CD4-positive, alpha-beta T cell treated with Interleukin-4 for 4 hours (primary cell): ENCODE measurements at places on chromosomes 6 and 20.

DNA sequence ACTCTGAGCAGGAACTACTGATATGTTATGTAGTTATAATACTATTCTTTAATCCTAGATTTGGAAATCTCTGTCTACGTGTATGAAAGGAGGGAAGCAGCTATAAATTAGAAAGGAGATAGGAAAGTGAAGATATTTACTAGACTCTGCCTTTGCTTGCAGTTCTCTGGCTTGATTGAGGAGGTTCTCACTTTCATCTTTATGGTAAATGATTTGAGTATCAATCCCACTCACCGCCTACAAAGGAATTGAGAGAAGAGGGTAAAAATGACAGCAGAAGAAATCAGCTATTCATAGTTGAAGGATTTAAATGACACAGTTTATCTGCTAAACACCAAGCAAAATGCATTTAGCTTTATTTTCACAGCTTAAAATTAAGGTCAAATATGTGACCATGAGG, 67.3 kb downstream of the FAM229B start:
- no peak for DNase-seq

DNA sequence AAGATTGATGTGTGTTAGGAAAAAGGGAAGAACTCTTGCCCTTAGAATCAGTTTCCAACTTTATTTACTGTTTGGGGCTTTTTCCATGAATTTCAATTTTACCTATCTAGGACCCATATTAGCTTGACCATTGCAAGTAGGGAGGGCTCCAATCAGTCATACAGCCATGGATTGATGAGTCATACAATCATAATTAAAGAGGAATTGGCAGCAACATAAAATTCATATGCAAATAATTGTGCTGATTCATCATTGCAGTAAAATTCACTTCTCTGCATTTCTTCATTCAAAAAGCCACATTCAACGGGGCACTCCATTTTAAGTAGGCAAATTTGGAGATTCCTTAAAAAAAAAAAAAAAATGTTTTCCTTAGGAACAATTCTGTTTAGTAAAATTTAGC, 1016.4 kb downstream of the KIF16B start:
- no peak for DNase-seq

GRCh38 chr20:59242714-59243626, 57.4 kb upstream of the EDN3 start:
- peak; percentile 53 for DNase-seq

DNA sequence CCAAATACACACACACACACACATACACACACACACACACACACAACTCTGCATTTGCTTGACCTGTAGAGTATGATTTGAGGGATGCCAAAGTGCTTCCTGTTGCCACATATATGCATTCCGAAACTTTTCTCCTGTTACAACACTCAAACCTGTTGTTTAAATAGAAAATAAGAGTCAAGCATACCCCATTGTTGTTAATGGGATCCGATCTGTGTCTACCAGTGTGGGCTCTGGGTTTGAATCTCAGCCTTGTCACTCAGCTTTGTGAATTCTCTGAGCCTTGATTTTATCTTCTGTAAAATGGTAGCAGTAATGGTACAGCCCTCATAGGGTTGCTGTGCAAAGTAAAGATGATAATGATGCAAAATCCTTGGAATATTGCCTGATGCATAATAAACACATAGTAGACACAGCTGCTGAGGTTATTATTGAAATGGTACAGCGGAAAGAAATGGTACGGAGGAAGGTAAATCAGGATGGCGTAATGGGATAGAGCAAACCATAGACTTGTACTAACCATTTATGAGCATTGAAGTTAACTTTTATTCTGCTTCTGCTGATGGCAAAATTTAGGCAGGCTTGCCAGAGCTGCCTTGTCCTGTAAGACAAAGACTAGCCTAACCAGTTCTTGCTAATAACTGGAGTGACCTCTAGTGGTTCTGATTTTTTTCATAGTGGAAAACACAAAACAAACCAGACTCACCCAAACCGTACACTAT, 113.5 kb upstream of the PHACTR1 start:
- no peak for DNase-seq

DNA sequence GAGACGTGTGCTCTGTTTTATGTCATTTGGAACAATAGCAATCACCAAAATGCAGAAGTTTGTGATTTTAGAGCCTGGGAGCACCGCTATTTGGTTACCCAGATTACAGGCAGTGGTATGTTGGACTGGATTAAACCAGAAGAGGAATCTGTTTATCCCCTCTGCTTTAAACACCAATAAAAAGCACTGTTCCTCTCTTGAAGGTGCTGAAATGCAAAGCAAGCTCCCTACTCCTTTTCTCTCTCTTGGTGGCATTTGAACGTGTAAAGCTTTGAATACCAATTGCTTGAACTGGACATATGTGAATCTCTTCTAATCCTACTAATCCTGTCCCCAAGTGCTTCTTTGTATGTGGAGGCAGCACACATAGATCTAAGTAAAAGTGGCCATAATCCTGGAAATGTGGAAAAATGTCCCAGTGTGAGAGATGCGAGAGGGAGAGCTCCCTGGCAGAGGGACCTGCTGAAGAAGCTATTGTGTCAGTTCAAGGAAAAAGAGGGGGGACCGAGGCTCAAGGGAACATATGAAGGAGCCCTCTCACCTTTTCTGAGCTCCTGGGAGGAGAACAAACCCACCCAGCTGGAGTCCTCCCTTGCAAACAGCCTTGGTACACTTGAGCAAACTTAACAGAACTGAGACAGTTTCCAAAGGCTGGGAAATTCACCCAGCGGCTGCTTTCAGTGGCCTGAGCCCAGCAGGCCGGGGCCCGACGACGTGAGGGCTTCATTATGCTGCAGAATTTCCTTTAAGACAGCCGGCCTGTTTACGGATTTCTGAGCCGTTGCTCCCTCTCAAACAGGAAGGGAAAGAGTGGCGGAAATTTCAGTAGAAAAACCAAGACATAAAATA, 18.8 kb upstream of the OLIG3 start:
- DNase-seq, result no peak

DNA sequence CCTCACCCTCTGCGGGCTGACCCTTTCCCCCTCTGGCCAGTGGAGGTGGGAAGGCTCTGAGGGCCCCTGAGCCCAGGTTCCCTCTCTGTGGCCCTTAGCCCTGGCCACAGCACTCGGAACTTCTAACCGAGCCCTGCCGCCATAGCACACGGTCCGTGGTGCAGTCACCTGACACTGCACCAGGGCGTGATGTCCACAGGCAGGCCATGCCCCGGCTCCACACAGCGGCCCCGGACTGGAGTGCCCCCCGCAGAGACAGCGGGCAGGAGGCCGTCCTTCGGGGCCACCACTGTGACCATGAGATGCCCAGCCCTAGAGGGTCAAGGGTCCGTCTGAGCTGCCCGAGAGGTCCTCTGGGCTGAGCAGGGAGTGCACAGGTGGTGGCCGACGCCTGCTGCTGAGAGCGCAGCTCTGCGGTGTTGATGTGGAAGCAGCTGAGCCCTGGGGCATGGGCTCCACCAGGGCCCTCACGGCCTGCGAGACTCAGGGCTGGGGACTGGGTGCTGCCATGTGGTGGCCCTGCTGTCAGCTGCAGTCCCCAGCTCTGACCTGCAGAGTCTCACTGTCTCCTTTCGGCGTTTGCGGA, 11.2 kb upstream of the BHLHE23 start:
- DNase-seq, result no peak

- no peak for DNase-seq
Observed at GRCh38 chr6:157800420-157801237, 22.4 kb upstream of the SNX9 start.

DNA sequence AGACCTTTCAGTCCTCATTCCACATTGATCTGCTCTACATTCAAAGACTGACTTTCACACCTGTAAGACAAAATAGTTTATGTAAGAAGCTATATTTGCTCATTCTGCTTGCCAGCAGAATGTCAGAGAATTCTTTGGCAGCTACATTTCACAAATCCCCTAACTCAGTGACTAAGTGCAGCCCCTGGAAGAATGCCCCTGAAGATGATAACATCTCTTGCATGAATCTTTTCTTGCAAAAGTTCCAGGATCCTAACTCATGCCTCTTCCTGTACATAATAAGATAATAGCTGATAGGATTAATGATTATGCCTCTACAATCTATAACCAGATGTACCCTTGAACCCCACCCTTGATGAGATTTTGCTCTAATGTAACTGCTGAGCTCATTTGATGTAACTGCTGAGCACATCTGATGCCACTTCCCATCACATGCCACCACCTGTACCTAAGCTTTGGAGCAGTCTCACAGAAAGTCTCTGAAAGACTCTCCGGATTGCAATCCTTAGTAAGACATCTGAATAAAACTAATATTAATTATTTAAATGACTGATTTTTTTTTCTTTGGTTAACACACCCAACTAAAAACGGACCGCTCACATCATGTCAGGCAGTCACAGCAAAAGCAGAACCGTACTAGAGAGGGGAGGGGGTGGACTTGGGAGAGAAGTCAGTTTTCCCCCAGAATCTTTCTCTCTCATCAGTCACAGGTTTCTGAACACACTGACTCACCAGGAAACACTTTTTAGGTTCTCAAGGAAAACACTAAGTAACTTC, 684 bp upstream of the DNAH8 start:
- no peak for DNase-seq

DNA sequence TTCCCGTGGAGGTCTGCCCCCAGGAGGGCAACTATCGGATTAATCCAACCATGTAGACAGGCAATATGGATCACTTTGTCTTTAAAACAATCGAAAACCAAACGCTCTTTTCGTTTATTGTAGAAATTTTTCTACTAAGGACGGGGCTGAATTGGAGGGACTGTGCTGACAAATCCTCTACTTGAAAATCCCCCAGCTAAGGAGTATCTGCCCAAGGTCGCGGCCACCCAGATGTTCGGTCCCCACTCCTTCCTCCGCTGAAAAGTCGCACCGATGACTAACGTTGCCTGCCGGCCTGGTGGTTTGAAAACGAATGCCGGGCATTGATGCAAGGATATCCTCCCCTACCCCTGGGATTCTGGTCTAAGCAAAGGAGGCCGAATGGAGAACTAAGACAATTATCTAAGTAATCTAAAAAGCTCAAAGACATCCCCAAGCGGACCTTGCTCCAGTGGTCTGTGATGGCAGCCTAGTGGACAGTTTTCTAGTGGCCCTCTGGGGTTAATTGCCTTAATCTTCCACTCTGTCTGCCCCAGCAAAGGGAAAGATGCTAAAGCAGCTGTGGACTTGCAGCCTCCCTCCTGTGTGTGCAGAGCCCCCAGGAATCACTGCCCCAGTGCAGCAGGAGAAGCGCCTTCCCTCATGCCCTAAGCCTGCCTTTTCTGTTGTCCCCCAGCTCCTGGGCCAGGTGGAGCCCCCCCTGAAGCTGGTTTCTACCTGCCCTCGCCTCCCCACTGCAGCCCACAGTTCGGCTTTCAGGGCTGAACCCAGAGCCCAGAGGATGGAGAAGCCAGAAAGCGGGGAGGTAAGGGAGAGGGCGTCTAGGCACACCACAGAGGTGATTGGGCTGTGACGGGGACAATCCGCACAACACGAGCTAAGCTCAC, 3.6 kb upstream of the FOXC1 start:
- no peak for DNase-seq

DNA sequence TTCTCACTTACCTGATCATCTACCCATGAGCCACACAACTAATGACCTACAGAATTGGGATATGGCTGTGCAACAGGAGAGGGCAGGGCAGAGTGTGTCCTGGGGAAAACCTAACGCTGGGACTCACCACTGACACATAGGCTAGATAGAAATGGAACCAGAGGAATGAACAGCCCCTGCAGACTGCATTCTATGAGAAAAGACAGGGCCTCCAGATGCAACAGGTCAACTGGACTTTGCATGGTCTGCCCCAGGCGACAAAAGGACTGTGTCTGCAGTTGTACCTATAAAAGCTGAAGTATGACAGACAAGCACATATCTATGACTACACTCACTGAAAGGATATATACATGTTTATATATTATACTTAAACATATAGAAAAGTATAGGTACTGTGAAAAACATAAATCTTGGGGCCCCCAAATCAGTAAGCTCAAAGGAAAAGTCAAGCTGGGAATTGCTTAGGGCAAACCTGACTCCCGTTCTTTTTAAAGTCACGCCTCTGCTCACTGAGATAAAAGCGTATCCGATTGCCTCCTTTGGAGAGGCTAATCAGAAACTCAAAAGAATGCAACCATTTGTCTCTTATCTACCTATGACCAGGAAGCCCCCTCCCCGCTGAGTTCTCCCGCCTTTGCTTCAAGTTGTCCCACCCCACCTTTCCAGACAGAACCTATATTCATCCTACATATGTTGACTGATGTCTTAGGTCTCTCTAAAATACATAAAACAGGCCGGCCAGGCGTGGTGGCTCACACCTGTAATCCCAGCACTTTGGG, 68.5 kb downstream of the EPB41L2 start:
- no peak for DNase-seq

GRCh38 chr6:116380346-116380745, 9.6 kb downstream of the DSE start:
- DNase-seq, result no peak

GRCh38 chr20:46713957-46714834, 4.7 kb downstream of the SLC2A10 start:
- DNase-seq, result no peak

- DNase-seq, result no peak
Observed at GRCh38 chr6:16217156-16217721, 21.1 kb upstream of the GMPR start.

DNA sequence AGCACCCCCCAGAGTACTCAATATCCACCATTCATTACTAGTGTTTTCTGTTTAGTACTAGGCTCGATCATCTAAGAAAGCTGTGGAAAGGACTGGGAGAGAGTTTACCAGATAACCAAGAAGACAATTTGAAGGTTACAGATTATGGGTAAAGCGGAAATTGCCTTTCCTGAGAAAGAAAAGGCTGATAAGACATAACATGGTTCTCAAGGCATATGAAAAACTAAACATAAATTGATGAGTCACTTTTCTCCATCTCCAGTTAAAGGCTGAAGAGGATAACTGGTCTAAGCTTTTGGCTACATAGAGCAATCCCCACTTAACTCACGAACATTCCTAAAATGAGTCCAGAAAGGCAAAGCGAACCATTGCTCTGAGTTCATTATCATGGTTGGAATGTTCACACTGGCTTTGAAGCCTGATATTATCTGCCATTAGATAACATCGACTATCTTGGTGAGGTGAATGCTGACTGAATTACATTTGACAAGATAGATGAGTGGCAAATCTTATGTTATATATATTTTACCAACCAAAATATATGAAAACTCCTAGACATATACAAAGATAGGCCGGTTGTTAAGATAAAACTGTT, 65.8 kb downstream of the BTBD9 start:
- DNase-seq, result no peak

- DNase-seq, result no peak
Observed at GRCh38 chr6:72653026-72653425, 31.2 kb downstream of the KCNQ5 start.

DNA sequence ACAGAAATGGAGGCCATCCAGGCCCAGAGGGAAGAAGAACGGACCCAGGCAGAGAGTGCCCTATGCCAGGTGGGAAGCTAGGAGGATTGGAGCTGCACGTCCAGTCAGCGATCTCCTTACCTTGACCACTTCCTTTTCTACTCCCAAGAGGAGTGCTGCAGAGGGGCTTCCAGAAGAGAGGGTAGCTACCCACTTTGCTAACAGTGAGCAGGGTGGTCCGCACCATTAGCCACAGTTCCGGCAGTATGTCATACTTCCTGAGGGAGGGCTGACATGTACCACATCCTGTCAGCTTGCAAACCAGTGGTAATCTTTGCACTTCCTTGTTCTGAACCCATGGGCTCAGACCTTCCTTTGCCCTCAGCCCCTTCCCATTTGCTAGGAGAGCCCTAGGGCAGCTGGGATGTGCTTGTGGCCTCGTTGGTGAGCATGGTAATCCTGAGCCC, 35.4 kb downstream of the CEP250 start:
- peak; percentile 75 for DNase-seq

- DNase-seq, result no peak
Observed at GRCh38 chr6:169982461-169983386, 231.3 kb downstream of the ERMARD start.
